ENCODE measurements at places on chromosomes 1 and 21.

GRCh38 chr1:20143318-20143717 lies 4.2 kb downstream of the PLA2G2F start:
- DNase-seq = no peak

- DNase-seq = no peak
Observed at GRCh38 chr1:173295995-173296394, 88.9 kb upstream of the TNFSF4 start.

GRCh38 chr1:165896277-165896676 lies 68.9 kb downstream of the UCK2 start:
- DNase-seq = no peak

DNA sequence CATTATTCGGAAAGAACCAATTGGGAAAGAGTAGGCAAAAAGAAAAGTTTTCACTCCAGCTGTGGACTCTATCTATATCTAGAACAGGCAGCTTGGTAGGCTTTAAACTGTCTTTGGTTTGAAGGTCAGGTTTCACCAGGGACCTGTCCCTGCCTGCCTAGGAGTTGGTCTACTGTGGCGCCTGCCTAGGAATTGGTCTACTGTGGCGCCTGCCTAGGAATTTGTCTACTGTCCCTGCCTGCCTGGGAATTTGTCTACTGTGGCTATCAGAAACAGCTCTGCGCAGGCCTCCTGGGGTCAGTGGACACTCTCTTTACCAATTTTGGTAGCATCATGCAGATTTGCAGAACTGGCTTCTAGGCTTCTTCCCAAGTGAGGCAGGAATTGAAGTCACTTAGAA lies 13.8 kb downstream of the USP25 start:
- no peak for DNase-seq

DNA sequence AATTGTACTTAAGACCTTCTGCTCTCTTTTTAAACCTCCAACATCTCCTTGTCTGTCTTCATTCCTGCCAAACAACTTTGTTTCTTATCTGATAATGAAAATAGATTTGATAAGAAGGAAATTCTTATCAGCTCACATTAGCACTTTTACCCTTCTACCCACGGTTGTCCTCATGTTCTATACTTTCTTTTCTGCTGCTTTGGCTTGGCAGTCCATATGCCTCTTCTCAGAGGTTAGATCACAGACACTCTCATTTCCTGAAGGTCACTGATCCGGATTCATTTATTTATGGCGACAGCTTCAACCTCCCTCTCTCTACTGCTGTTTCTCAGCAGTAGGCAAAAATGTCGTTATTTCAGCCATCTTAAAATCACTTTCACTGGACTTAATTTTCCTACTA lies 2015.8 kb downstream of the NCAM2 start:
- DNase-seq = no peak

GRCh38 chr1:189269011-189269410 lies 1208.7 kb downstream of the BRINP3 start:
- DNase-seq = no peak

DNA sequence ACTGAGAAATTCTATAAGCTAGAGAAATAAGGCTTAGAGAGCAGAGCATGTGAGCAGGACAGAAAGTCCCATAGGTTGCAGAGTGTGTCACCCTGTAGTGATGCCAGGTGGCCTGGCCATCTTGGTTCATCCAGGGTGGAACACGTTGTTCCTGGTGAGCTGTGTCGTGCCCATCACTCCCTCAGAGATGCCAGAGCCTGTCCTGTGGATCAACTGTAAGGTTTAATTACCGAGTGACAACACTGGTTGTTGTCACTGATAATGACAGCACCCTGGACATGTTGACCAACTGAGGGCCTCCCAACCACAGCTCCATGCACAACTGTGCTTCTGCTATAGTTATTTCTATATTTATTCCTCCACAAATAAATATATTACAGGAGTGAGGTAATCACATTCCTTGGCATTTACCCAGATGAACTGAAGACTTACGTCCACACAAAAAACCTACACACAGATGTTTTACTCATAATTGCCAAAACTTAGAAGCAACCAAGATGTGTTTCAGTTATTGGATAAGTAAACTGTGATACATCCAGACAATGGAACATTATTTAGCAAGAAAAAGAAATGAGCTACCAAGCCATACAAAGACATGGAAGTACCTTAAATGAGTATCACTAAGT lies 6.2 kb downstream of the C1orf198 start:
- DNase-seq = no peak

- DNase-seq = no peak
Observed at GRCh38 chr1:117591252-117591651, 14.6 kb upstream of the TENT5C start.

GRCh38 chr1:87929906-87930305 lies 601.2 kb downstream of the LMO4 start:
- no peak for DNase-seq

DNA sequence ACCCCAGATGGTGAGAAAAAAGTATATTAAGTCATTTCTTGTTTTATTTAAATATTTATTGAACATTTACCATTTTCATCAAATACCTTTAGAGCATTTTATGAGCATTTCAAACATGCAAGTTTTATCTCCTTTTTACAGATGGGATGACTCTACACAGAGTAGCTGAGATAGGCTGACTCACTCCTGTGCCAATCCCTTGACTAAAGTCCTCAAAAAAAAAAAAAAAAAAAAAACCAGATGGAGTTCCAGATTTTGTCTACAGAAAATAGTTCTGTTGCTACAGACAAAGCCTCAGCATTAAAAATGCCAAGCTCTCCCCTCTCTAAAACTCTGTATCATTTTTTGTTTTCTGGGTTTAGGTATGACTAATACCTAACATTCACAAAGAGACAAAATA lies 303.0 kb upstream of the PLD5 start:
- no peak for DNase-seq

DNA sequence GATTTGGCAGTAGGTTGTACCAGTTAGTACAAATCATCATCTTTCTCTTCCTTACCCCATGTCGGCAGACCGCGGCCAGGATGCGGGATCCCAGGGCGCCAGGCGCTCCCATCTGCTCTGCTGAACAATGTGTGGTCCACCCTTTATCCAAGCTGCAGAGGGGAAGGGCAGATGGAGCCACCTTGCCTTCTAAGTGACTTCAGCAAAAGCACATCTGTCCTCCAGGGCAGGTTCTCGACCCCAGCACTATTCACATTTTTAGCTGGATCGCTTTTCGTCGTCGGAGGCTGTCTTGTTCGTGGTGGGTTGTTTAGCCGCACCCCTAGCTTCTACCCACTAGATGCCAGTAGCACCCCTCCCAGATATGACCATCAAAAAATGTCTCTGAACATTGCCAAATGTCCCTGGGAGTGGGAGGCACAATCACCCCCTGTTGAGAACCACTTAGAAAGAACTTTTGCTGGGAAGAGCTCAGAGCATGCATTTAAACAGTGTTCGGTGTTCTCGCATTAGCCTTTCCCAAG lies 58.1 kb upstream of the SIM2 start:
- no peak for DNase-seq

GRCh38 chr1:34790985-34791384 lies 1.8 kb upstream of the GJA4 start:
- DNase-seq = no peak

GRCh38 chr1:81069856-81070255 lies 730.9 kb upstream of the ADGRL2 start:
- DNase-seq = no peak

GRCh38 chr1:32917521-32917920 lies 16.3 kb upstream of the TMEM54 start:
- DNase-seq = peak; percentile 33

DNA sequence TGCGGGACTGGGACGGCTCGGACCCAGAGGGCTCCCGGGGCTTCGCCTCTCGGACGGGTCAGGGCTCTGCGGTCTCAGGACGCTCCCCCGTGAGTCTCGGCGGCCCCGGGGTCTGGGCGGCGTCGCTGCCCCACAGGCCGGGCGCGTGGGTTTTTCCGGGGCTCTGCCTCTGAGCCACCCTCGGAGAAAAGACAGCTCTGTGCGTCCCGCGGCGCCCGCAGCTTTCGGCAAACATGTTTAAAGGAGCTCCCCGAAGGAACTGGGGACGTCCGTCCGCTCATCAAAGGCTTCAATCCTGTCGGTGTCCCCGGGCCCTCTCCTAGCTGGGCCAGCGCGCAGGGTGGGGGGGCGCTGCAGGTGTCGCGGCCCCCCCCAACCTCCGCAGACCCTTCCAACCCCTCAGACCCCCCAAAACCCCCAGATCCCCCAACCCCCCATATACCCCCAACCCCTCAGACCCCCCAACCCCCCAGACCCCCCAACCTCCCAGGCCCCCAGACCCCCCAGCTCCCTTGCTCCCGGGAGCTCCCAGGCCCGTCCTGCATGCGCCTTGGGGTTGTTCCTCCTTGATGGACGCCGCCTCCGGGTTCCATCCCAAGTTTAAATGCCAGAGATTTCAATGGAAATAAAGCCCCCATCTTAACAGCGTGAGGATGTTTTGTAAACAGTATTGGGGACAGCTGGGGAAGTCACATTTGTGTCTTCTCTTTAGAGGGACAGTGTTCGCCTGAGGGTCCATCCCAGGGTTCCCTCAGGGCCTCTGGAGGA lies 996 bp upstream of the C1orf159 start:
- DNase-seq = no peak

DNA sequence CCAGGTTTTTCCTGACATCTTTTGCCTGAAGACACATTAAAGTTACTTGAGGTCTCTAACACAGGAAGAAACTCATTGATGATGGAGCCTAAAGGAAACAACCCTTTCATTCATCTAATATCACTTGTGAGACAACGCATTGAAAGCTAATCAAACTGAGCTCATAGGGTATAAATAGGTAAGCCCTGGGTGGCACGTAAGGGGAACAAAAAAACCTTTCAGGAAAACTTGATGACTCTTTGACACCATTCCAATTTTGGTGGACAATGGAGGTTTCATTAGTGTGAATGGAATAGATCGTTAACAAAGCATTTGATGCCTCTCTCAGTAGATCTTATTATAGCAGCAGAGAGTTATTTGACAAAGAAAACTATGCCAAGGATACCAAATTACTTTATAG lies 80.7 kb upstream of the DUSP10 start:
- DNase-seq = no peak

DNA sequence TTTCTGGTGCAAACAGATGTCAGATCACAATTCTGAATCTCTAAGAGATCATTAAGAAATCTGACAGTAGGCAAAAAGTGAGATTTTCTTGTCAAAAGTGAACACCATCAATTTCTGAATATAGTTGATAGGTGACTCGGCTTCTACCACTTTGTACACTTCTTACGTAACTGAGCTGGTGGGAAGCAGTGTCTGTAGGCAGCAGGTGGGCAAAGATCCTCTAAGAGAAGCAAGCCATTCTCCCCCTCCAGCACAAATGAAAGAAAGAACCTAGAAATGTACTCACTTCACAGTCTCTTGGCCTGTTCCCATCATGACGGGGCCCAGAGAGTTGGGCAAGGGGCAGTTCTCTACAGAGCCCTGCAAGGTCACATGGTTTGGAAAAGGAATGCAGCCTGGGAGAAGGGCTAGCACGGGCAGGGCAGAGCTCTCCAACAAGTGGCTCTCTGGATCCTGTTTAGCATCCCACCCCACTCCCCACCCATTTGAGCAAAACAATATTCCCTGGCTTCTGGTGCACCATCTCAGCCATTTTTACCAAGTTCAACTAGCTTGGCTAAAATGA lies 412.6 kb downstream of the LTN1 start:
- DNase-seq = no peak

DNA sequence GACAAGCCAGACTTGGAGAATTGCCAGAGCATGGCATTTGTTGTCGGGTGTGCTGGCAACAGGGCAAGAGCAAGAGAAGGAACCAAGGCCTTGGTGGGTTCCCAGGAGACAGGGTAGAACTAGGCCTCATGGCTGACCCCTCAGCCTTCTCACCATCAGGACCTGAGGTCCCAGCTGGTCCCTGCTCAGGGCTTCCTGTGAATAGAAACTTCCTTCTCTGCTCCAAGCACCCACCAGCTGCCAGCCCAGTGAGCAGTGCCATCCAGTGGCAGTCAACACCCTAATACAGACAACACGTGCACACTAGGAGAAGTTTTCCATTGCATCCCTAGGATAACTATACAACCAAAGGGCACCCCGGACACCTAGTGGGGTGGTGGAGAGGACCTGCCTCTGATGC lies 22.8 kb downstream of the S100A6 start:
- DNase-seq = no peak

DNA sequence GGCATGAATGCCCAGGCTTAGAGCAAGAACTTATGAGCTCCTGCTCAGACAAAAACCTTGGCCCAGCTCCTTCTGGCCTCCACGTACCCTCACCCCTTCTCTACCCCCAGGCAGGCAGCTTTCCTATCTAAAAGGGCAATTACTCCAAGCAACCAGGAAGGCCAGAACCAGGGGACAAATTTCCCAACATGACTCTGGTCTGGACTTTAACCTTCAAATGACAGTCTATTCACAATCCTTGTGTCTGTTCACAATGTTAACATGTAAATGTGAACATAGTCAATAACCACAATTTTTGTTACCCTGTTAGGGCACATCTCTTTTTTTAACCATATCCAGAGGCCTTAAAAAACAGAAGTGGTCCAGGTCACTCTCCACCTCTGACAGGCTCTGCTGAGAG lies 64.4 kb upstream of the LAPTM5 start:
- no peak for DNase-seq

DNA sequence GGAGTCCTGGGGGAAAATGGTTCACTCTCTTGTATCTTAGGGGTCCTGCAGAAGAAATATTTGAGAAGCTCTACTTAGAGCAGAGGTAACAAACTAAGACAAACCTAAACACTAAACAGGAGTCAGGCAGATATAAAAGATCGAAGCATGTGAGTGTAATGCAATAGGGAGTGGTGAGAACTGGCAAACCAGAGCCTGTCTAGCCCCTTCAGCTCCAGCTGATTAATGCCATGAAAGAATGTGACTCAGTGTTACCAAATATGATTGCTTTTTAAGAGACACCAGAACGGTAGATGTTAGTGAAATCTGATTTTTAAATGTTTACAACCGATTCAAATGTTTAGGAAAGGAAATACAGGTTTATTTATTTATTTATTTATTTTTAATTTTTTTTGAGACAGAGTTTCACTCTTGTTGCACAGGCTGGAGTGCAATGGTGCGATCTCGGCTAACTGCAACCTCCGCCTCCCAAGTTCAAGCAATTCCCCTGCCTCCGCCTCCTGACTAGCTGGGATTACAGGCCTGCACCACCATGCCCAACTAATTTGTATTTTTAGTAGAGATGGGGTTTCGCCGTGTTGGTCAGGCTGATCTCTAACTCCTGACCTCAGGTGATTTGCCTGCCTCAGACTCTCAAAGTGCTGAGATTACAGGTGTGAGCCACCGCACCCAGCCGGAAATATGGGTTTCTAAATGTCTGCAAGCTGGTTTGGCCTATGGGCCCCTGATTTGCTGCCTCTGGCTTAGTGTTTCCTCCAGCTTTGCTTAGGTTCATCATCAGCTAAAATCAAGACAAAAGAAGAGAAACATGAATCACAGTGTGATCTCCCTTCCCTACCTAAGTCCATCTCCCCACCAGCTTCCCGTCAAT lies 12.2 kb downstream of the TXNIP start:
- DNase-seq = no peak

DNA sequence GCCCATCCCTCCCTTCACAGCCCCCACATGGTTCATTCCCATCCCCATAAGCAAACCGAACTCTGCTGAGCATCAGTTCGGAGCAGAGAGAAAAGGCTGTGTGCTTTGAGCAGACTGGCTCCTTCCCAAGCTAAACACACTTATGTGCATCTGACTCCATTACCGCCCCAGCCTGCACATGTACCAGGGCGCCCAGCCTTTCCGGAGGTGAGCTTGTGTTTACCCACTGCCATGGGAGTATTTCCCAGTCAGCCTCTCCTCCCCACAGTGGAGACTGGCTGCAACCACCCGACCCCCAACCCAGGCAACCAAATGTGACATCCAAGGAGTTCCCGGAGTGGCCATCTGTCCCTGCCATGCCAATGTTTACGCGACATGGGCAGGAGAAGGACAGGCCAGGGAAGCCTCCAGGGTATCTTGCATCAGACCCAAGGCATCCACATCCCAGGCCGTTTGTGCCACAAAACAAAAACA lies 9.4 kb downstream of the TIAM1 start:
- no peak for DNase-seq
